ENCODE measurements at places on chromosomes 4 and X.

GRCh38 chrX:80876877-80877276 is 67.2 kb upstream of the BRWD3 start:
- DNase-seq: peak; percentile 46

DNA sequence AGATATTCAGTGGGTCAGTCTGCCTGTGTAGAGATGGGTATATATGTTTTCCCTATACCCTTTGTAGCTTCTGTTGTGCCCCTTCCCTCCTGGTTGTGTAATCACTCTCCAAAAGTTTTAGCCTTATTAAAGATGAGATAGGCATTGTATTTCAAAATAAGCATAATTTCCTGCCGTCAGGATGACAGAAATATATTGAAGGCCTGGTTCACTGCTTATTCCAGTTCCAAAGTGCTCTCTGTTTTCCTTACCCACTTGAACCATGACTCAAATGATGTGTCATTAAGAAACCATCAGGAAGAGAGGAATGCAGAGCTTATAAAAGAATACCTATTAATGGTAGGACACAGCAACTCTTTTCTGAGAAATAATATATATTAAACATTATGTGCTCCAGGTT is 178.5 kb downstream of the GABRB1 start:
- peak; percentile 63 for DNase-seq

GRCh38 chr4:148770848-148771247 is 328.6 kb upstream of the NR3C2 start:
- no peak for DNase-seq

DNA sequence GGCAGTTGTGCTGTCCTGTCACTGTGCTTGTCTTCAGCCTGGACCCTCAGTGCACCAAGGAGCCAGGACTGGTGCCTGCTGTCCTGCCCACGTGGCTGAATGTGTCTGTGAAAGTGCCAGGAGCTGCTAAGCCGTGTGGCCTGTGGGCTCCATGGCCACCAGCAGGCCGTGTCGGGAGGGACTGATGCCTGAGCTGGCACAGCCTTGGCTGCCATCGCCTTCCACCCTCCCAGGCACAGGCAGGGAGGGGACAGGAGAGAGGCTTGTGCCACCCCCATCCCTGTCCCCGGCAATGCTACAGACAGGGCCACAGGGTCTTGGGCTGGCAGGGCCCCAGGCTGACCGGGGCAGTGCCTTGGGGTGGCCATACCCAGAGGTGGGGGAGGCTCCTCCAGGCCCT is 24.8 kb downstream of the DOK7 start:
- DNase-seq: no peak

GRCh38 chr4:959338-960139 is 13.8 kb downstream of the DGKQ start:
- DNase-seq: no peak

DNA sequence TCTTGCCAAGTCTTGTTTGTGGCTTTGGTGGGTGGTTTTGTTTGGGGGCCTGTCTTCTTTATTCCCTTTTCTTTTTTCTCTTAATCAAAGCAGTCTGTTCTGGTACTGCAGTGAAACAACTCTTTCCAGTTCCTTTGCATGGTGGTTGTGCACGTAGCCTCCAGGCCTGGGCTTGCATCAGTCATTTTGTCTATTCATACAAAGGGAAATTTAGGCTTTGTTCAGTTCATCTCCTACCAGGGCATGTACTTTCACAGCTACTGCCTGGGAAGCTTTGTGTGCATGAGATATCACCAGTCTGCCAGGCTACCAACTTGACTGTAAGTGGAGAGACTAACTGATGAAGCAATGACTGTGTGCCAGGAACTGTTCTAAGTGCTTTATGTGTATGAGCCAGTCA is 8.5 kb downstream of the TRIM2 start:
- DNase-seq: no peak

Measured in iris pigment epithelial cell (primary cell).